ENCODE measurements at places on chromosomes 3 and 15. TPM values are rescaled to one million over a fixed set of nuclear protein-coding genes. Genes with fewer than 3 reads are reported as not detected.

- DNase-seq: no peak
These were observed 28.0 kb downstream of the DNAJC19 start for GRCh38 chr3:180961552-180961951.

- DNase-seq: no peak
These were observed 523.2 kb downstream of the FHIT start for GRCh38 chr3:60728006-60728405.

GRCh38 chr3:150036780-150037179, 66.1 kb upstream of the PFN2 start:
- no peak for DNase-seq

DNA sequence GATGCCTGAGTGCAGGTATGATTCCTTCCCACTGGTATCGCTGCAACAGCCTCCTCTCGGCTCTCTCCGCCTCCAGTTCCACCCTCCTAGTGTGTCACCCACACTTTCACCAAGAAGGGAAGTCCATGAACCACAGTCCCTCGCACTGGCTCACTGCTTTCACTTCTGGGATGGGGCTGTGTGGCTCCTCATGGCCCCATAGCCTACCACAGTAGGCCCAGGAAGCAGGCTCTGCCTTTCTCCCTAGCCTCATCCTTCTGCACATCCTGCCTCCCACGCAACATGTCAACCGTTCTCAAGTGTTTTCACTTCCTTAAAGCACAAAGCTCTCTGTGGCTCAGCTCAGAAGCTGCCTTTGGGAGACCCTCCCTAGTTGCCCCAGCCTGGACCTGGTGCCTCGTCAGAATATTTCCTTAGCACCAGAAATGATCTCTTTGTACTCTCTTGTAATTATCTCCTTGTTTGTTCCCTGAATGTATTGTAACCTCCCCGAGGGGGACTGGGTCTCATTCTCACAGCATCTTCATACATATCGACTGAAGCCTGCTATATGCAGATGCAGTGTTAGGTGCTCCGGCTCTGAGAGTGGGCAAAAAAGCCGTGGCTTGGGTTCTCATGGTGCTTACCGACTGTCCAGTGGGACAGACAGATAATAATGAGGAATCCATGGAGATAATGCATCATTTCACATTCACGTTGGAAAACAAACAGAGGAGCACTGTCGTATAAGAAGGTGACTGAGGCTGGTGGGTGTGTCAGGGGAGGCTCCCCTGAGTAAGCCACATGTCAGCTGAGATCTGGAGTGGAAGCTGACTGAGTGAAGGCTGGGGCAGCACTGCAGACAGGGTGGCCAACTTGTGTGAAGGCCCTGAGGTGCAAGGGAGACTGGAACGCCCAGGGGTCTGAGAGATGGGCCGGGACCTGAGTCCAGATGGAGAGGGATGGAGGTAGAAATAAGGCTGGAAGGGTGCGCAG, 107.1 kb downstream of the DGKG start:
- peak; percentile 48 for DNase-seq

- DNase-seq: no peak
These were observed 50.4 kb upstream of the LARS2 start for GRCh38 chr3:45337839-45338470.

DNA sequence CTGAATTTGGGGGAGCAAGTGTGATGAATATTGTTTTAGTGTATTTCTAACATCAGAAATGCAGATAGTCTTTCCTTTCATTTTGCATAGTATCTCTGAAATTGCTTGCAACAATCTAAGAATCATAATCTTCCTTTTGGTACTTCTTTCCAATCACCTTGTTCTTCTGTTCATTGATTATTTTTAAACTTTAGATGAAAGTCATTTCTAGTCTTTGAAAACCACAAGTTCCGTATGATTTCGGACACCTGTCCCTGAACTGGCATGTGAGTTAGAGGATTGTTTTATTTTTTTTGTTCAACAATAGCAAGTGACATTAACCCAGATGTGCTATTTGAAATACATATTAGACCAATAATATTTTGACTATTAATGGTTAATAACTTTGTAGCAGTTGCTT, 329.7 kb downstream of the UNC13C start:
- DNase-seq: no peak

- no peak for DNase-seq
These were observed 59.6 kb downstream of the BDH1 start for GRCh38 chr3:197495999-197496745.

GRCh38 chr3:183300996-183301562, 48.0 kb downstream of the B3GNT5 start:
- DNase-seq: no peak

DNA sequence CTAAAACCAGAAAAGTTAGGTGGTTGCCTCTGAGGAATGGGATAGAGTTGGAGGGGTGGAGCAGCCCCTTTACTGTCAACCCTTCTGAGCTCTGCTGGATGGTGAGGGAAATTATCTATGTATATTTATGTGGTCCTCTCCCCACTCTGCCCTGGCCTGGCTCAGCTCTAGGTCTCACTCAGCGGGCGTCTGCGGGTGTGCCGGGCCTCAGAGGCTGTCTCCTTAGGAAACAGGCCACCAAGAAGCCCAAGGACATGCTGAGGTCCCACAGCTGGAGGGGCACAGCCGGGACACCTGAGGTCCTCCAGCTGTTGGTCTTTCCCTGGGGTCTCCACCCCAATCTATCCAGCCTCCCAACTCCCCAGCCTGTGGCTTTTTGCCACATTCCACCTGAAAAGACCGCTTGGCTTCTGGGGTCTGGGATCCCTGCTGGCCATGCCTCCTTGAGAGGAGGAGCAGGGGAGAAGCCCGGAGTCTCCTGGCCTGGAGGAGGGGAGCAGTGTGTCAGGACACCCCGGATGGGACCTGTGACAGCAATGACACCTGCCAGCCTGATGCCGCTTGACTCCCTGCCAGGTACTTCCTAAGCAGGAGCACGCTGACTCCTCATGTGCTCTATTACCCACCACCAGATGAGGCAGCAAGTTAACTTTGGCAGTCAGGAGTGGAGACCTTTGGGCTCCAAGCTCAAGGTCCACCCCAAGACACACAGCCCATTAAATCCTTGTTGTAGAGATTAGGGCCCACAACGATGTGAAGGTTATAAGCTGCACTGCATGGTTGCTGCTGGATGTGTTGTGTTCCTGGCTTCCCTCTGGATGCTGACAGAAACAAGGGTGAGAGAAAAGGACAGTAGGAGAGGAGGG, at the start of gene SLC28A1:
Gene SLC28A1, plus strand, starts transcription at position 747 of the 866 bp plus-strand sequence. CDS start 3,099 bp downstream, outside the sequence.
- no peak for DNase-seq

- no peak for DNase-seq
These were observed 206.8 kb upstream of the TGFBR2 start for GRCh38 chr3:30399394-30400181.

DNA sequence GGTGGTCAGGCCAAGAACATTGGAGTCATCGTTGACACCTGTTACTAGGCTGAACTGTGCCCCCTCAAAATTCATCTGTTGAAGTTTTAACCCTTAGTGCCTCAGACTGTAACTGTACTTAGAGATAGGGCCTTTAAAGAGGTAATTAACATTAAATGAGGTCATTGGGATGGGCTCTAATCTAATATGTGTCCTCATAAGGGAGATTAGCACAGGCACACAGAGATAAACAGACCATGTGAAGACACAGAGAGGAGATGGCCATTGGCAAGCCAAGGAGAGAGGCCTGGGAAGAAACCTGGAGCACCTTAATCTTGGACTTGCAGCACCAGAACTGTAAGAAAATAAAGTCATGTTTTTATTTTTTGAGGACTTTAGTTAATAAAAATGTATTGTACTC, 59.6 kb downstream of the PLCL2 start:
- DNase-seq: no peak

- no peak for DNase-seq
These were observed 109.2 kb downstream of the MYO5A start for GRCh38 chr15:52419494-52419893.

DNA sequence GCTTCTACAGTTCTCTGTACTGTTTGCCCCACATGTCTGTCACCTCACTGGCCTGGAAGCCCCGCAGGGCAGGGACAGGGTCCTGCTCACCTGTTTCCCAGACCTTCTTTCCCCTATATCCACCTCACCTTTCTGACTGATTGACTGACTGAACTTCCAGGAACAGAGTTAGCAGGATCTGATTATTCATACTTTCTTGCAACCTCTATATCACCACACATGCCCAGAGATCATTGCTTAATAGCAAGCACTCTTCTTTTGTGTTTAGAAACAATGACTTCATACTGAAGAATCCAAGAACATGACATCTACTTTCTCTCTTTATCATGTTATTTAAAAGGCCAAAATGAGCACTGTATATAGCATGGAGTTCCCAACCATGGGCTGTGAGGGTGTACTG, 18.0 kb upstream of the CLEC3B start:
- no peak for DNase-seq

DNA sequence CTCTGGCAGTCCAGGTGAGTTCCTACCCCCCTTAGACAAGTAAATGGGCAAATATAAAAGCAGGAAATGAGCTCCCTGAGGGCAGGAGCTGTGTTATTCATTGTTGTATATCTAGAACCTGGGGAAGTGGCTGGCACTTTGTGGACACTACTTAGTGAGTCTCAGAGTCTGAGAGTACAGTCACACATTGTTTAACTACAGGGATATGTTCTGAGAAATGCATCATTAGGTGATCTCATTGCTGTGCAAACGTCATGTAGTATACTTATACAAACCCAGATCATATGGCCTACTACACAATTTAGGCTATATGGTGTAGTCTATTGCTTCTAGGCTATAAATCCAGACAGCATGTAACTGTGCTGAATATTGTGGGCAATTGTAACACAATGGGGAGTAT, 52.4 kb downstream of the DRD3 start:
- no peak for DNase-seq

Gene SLC27A2
- total RNA-seq: 1.3 TPM

Gene SLC12A1
- total RNA-seq: not detected

Gene BOC
- 5.0 TPM for total RNA-seq

Gene BSN
- total RNA-seq: 0.29 TPM

All from Daoy (cell line).